ENCODE measurements at places on chromosomes 2 and 18.
A peak's percentile ranks its signal among the peaks of the same experiment; 100 is the strongest.

DNA sequence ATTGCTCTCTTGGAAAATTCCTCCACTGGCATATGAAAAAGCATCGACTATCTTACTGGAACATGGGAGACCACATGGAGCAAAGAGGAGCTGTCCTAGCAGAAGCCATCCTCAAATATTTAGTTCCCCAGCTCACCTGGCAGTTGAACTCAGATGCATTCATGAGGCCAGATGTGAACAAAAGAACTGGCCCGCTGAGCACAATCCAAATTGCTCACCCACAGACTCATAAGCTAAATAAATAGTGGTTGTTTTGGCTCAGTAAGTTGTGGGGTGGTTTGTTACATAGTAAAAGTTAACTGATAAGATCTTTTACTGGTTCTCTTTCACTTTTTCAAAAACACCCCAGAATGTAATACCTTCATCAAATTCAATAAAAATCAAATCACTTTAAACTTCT is 108.6 kb upstream of the CWC22 start:
- H3K27me3 ChIP-seq = no peaks in the 10 kb centered on the region
- H3K36me3 ChIP-seq = no peaks in the 10 kb centered on the region
- H3K27ac ChIP-seq = no peak overlapping the region
- no peak for DNase-seq
- H3K4me3 ChIP-seq = no peak overlapping the region

GRCh38 chr2:150296770-150297546 is 190.5 kb downstream of the RND3 start:
- no peaks in the 10 kb centered on the region for H3K36me3 ChIP-seq
- H3K4me3 ChIP-seq = no peak overlapping the region
- H3K4me1 ChIP-seq = no peaks in the 10 kb centered on the region
- DNase-seq = no peak

GRCh38 chr2:2222931-2223330 is 108.1 kb downstream of the MYT1L start:
- no peak overlapping the region for H3K4me3 ChIP-seq
- DNase-seq = no peak
- no peaks in the 10 kb centered on the region for H3K4me1 ChIP-seq
- no peaks in the 10 kb centered on the region for H3K36me3 ChIP-seq

DNA sequence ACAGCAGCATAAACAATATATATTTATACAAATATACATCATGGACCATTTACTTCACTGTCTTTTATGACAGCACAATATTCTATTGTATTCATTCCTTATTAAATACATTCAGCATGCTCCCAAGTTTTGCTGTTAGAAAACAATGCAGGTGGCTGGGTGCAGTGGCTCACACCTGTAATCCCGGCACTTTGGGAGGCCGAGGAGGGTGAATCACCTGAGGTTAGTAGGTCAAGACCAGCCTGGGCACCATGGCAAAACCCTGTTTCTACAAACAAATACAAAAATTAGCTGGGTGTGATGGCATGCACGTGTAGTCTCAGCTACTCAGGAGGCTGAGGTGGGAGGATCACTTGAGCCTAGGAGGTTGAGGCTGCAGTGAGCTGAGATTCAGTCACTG is 39.0 kb downstream of the NPC1 start:
- no peaks in the 10 kb centered on the region for H3K27me3 ChIP-seq
- no peak overlapping the region for H3K4me3 ChIP-seq
- no peak for DNase-seq
- H3K36me3 ChIP-seq = peaks cover 6% of the 10 kb centered on the region
- H3K4me1 ChIP-seq = peaks cover 8% of the 10 kb centered on the region

DNA sequence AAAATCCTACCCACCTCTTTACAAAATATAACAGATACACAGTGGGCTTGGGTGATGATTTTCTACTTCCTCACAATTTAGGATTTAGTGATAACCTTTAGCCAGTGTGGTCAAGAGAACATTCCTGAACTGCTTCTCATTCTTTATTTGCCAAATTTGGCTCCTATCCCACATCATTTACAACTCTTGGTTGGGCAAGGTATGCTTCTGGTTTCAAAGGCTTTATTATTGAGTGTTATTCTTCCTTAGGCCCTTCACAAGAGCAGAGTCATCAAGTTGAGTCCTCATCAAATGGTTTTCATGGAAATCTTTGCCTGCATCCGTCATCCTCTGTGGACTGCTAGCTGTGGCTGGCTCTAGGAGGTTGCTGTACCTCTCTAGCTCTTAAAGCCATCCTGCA is 472.0 kb upstream of the ETAA1 start:
- no peak overlapping the region for H3K4me3 ChIP-seq
- no peaks in the 10 kb centered on the region for H3K36me3 ChIP-seq
- no peak overlapping the region for H3K27ac ChIP-seq
- DNase-seq = no peak
- no peaks in the 10 kb centered on the region for H3K4me1 ChIP-seq

DNA sequence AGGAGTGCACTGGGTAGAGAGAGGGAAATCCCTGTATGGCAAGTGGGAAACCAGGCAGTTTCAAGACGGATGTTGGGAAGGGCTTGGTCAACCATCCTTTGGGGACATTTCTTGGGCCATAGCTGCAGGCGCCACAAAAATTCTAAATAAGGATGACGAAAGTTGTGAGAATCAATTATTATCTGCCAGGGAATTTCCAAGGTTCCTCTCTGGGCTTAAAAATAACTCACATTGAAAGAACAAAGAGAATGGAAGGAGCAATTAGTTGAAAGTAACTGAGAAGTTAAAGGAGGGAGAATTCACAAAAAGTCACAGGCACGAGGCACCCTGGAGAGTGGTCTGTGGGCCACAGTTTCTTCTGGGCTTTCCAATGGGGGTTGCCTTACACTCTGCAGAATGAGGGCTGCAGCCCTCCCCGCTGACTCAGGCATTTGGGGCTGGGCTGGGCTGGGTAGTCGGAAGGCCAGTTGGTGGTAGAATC is 195.7 kb downstream of the SMAD7 start:
- H3K27me3 ChIP-seq = no peaks in the 10 kb centered on the region
- no peaks in the 10 kb centered on the region for H3K4me1 ChIP-seq
- H3K27ac ChIP-seq = peak overlapping the region; percentile 56
- DNase-seq = no peak
- H3K36me3 ChIP-seq = no peaks in the 10 kb centered on the region
- no peak overlapping the region for H3K4me3 ChIP-seq

DNA sequence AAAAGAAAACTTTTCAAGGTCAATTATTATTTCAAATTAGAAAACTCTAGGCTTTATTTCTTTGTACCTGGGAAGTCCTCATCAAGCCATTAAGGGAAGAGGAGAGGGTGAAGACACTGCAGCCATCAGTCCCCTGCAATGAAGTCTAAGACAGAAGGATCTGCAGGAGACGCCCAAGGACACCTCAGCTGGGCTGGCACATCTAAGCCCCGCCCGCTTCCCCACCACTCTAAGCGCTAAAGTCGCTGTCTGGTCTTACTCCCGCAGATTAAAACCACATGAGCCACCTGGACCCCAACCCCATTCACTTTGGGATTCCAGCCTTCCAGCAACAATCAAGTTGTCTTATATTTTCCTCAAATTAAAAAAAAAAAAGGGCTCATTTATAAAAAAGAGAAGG is 104.4 kb downstream of the AFF3 start:
- no peaks in the 10 kb centered on the region for H3K4me1 ChIP-seq
- no peaks in the 10 kb centered on the region for H3K36me3 ChIP-seq
- H3K4me3 ChIP-seq = no peak overlapping the region
- no peak overlapping the region for H3K27ac ChIP-seq

GRCh38 chr2:188524519-188525113 is 232.9 kb downstream of the GULP1 start:
- no peaks in the 10 kb centered on the region for H3K36me3 ChIP-seq
- H3K27ac ChIP-seq = no peak overlapping the region
- H3K27me3 ChIP-seq = peaks cover 10% of the 10 kb centered on the region

GRCh38 chr2:169897834-169898233 is 70.6 kb downstream of the UBR3 start:
- H3K4me3 ChIP-seq = no peak overlapping the region
- H3K27me3 ChIP-seq = no peaks in the 10 kb centered on the region
- DNase-seq = no peak

DNA sequence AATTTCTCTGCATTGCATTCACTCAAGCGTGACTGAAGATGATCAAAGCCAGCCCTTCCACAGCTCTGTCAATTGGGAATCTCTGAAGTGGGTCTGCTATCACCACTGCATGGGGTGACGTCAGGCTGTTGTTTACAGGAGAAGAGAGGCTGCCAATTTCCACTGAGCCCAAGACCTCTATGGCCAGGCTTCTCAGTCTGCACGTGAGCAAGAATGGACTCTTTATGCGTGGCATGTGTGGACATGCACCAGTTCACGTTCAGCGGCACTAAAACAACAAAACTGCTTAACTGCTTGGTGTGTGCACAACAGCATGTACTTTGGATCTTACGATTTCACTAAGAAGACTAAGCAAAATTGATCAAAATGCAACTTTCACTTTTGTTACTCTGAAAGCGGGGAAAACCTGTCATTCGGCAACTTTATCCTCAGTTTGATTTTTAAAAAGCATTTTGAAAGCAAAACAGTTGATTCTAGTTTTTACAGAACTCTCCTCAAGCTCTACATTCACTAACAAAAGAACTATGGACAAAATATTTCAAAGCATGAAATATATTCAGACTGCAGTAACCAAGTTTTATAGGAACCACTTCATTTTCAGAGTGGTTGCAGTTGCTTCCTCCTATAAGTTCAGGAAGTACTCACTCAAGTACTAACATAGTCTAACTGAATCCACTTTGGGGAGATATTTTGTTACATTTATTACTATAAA is 77.0 kb upstream of the SERTAD2 start:
- peak overlapping the region; percentile 91 for H3K4me3 ChIP-seq
- H3K27ac ChIP-seq = peak overlapping the region; percentile 96
- H3K4me1 ChIP-seq = peaks cover 32% of the 10 kb centered on the region
- DNase-seq = no peak
- no peaks in the 10 kb centered on the region for H3K27me3 ChIP-seq

- H3K4me1 ChIP-seq = no peaks in the 10 kb centered on the region
These were observed 558.2 kb upstream of the LINC00305 start for GRCh38 chr18:64707052-64707451.

- DNase-seq = no peak
- no peaks in the 10 kb centered on the region for H3K36me3 ChIP-seq
- H3K4me3 ChIP-seq = no peak overlapping the region
These were observed 17.2 kb upstream of the ITGAV start for GRCh38 chr2:186572705-186573104.

DNA sequence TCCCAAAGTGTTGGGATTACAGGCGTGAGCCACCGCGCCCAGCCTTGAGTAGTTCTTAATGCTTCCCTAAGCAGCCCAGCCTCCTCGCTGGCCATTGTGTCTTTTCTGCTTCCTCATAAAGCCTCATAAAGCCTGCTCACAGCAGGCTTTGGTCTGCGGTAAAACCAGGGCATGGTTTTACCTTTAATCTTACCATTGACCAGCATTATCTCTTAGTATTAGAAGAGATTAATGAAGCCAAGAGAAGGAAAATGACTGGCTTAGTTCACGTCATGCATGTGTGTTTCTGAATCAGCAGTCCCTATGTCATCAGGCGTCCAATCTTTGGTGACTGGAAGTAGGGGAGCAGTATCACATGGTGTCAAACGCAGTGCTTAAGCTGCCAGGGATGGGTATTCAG is 14.9 kb upstream of the CDCA7 start:
- no peak for DNase-seq
- H3K27ac ChIP-seq = no peak overlapping the region
- no peaks in the 10 kb centered on the region for H3K4me1 ChIP-seq
- H3K4me3 ChIP-seq = no peak overlapping the region
- H3K36me3 ChIP-seq = peaks cover 3% of the 10 kb centered on the region

GRCh38 chr18:44885507-44885906 is 204.8 kb downstream of the SETBP1 start:
- no peaks in the 10 kb centered on the region for H3K4me1 ChIP-seq
- DNase-seq = no peak
- no peaks in the 10 kb centered on the region for H3K36me3 ChIP-seq
- H3K27me3 ChIP-seq = peaks cover 15% of the 10 kb centered on the region

DNA sequence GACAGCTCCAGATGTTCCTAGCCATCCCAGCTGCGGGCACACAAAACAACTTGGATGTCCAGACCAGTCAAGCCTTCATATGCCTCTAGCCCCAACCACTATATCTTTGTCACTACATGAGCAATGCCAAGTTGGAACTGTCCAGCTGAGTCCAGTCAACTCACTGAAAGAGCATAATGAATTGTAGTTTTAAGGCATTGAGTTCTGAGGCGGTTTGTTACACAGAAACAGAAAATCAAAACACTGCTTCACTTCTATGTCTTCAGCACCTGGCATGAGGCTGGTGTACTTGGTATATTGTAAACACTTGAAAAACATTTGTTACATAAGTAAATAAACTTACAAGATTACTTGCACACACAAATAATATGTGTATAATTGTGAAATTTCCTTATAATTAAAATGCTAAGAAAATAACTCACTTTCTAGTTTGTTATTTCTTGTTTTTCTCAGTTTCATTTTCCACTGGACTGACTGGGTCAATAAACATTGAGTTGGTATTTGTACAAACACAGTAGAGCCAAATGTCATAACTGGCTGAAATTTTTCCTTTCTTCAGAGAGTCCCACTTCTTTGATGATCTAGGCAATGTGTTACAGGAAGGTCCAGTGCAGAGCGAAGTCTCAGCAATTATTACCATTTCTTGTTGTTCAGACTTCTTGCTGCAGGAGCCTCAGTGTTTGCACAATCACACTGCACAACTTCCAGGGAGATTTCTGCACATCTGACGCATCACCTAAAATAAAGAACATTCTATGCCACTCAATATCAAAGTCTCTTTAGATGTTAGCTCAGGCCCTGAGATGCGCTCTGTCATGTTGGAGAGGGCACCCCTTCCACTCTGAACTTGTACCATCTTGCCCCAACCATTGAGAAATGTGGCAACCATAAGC is 38.2 kb upstream of the DPP4 start:
- H3K4me3 ChIP-seq = no peak overlapping the region
- no peaks in the 10 kb centered on the region for H3K36me3 ChIP-seq

DNA sequence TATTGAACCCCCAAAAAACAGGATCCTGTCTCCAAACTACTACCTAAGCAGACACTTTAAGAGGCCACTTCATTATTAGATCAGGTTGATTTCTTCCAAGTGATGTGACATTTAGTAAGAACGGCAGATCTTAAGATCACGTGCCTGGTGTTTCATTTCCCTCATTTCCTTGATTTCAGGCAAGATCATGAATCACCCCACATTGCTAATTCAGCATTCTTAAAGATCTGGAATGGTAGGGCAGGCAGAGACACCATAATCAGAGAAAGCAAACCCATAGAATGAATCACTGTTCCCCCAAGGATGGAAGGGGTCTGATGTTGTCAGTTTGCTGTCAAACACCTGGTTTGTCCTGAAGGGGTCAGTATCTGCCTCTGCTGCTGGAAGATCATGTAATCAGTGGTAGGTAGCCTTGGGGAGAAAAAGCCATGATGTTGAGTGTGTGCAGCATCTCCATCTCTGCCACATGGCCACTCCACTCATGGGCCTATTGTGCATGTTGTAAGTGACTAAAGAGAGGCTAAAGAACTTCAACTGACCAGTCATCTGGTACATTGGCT is 133.9 kb downstream of the ARHGAP15 start:
- no peak for DNase-seq
- H3K36me3 ChIP-seq = no peaks in the 10 kb centered on the region
- H3K27ac ChIP-seq = peak overlapping the region; percentile 98
- H3K27me3 ChIP-seq = no peaks in the 10 kb centered on the region
- no peak overlapping the region for H3K4me3 ChIP-seq

Data from T-helper 17 cell (primary cell).